ENCODE measurements at places on chromosomes 16 and 17.

GRCh38 chr17:7023576-7024401 lies 939 bp downstream of the BCL6B start:
- peak; percentile 92 for DNase-seq

GRCh38 chr17:50817838-50818237 lies 17.5 kb upstream of the WFIKKN2 start:
- no peak for DNase-seq

DNA sequence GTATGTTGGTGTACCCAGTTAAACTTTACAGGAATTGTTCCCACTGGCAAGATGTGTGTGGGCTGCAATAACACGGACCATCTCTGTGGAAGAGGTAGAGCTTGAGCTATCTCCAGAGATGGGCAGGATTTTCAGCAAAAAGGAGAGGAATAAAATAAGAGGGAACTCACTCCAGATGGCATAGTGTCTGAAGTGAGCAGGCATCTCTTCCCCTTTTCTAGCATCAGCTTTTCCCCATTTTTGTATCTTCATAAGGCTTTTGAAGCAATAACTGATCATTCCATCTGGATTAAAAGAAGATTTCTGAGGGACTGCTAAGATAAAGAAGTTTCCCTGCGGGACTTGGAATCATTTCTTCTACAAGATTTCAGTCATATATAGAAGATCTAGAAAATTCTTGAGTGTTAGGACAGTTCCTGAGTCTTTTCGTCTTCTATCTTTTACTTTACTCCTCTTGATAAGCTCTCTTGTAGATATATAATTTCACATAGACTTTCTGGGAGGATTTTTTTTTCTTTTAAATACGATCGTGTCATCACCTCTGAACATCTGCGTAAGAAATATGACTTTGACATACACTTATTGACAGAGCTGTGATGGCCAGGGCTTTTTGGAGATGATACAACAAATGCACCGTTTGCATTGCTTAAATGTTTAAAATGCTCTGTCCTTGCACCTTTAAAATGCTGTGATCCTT lies 2.1 kb downstream of the CPD start:
- DNase-seq, result no peak

GRCh38 chr16:58378401-58378800 lies 13.9 kb upstream of the GINS3 start:
- no peak for DNase-seq

GRCh38 chr16:46817961-46818360 lies 13.0 kb downstream of the C16orf87 start:
- DNase-seq, result no peak

- no peak for DNase-seq
Measured at GRCh38 chr17:40041196-40041595, 13.0 kb downstream of the MED24 start.

GRCh38 chr17:53626286-53626685 lies 196.4 kb upstream of the KIF2B start:
- DNase-seq, result no peak

DNA sequence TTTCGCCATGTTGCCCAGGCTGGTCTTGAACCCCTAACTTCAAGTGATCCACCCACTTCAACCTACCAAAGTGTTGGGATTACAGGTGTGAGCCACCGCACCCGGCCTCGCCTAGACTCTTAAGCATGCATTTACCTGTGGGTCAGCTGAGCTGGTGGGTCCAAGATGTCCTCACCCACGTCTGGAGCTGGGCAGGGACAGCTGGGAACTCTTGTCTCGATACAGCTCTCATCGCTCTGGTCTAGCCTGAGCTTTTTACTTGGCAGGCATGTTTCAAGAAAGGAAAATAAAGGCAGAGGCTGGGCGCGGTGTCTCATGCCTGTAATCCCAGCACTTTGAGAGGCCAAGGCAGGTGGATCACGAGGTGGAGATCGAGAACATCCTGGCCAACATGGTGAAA lies 56.9 kb upstream of the PHOSPHO1 start:
- DNase-seq, result no peak

- peak; percentile 15 for DNase-seq
Measured at GRCh38 chr17:17783825-17784656, 52.7 kb downstream of the SREBF1 start.

DNA sequence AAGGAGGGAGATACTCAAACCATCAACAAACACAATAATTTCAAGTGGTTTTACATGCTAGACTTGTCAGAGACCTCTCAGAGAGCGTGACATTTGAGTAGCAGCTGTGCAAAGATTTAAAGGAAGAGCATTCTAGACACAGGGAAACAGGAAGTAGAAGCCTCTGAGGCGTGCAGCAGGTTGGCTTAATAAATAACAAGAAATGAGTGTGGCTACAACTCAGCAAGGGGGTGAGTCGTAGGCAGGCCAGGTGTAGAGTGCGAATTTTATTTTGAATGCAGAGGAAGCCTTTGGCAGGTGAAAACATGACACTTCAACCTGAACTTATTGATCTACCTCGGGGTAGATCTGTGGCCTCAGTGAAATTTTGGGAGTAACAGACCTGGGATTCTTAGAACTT lies 73.2 kb upstream of the MRTFB start:
- DNase-seq, result no peak

DNA sequence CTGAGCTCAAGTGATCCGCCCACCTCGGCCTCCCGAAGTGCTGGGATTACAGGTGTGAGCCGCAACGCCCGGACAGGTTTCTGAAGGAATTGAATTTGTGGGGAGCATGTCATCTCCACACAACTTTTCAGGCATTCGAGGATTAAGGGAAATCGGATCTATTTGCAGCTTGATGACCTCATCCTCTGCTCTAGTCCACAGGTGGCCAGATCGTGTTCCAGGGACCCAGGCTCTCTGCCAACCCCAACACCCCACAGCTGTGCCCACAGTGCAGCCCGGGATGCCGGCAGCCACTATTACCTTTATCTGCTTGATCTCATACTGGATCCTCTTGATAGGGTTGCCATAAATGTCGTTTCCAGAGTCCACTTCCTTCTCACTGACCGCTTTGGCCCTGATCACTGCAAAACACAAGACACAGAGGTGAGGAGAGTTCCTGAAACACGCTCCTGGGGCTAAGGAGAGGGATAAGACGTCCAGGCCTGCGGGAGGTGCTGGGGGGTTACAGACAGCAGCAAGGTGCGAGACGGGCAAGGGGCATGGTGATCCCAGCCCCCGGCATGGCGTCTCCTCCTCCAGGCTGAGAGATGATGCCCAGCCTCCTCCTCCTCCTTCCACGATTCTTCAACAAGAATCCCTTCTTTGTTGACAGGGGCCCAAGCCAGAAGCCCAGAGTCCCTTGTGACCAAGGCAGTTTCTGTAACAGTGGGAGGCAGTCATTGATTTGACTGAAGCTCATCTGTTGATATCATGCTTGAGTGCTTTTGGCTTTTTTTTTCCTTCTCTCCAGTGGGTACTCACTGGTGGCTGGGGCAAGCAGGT lies 29.3 kb downstream of the CEP295NL start:
- no peak for DNase-seq

GRCh38 chr16:28237754-28238357 lies 26.1 kb upstream of the XPO6 start:
- no peak for DNase-seq

DNA sequence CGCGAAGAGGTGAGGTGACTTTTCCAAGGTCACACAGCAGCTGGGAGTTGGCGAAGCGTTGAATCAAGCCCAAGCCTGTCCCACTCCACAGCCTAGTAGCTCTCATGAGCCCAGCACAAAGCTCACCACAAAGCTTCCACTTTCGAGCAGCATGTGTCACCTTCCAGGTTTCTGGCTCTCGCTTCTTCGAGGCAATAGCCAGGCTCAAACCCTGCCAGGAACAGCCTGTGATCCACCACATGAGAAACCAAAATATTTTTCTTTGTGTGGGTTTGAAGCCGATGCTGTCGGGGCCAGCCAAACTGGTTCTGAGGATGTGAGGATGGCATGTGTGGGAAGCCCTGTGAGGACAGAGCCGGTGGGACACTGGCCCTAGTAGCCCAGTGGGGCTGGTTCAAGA lies 68.1 kb downstream of the COG7 start:
- no peak for DNase-seq

DNA sequence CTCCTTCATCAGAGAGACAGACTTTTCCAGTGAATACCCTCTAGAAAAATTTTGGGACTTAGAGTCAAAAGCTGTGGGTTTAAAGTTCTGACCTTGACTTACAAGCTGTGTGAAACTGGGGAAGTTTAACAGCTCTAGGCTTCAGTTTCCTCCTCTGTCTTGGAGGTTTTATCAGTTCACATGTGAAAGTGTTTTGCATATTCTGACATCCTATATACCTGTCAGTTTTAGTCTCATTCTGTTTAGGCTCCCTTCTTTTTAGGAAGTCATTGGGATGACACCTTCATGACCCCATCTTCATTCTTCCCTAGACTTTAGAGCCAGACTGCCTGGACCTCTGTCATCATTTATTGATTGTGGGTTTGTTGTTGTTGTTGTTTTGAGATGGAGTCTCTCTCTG lies 44.4 kb downstream of the YPEL2 start:
- DNase-seq, result no peak

DNA sequence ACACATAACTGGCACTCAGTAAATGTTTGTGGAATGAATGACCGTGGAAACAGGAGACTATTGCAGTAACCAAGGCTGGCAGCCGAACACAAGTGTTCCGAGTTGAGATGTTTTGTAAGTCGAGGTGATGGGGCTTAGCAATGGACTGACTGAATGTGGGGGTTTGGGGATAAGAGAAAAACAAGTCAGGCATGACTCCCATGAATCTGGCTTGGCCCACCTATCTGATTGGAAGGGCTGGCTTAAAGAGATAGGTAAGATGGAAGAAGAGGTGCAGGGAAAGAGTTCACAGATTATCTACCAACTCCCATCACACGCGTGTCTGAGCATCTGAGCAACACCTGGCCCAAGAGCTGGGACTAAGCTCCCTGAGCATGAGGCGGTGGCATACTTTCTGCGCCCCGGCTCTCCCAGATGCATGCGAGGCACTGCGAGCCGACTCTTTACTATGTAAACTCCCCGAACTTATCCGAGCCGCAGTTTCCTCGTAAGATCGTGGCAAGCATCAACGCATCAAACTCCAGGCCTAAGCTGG lies 539 bp downstream of the IFT20 start:
- DNase-seq, result no peak

GRCh38 chr17:63001689-63002394 lies 35.8 kb downstream of the TANC2 start:
- DNase-seq, result no peak

GRCh38 chr16:23362460-23363317 lies 60.6 kb downstream of the SCNN1B start:
- DNase-seq, result no peak

DNA sequence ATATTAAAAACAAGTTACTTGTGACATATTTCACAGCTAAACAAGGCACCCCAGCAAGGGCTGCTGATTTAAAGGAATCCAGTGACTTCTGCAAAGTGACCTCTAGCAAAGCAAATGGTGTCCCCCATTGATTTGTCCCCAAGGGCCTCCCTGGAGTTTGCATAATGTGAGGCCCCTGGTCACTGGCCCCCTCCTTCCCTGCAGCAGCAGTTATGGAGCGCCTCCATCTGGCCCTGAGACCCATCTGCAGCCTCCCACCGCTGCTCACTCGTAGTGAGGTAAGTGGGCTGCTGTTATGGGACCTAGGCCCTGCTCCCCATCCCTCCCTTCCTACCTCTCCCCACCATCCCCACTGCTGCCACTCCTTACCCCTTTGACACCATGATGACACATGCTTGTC lies 19.6 kb upstream of the EEF2K start:
- no peak for DNase-seq

DNA sequence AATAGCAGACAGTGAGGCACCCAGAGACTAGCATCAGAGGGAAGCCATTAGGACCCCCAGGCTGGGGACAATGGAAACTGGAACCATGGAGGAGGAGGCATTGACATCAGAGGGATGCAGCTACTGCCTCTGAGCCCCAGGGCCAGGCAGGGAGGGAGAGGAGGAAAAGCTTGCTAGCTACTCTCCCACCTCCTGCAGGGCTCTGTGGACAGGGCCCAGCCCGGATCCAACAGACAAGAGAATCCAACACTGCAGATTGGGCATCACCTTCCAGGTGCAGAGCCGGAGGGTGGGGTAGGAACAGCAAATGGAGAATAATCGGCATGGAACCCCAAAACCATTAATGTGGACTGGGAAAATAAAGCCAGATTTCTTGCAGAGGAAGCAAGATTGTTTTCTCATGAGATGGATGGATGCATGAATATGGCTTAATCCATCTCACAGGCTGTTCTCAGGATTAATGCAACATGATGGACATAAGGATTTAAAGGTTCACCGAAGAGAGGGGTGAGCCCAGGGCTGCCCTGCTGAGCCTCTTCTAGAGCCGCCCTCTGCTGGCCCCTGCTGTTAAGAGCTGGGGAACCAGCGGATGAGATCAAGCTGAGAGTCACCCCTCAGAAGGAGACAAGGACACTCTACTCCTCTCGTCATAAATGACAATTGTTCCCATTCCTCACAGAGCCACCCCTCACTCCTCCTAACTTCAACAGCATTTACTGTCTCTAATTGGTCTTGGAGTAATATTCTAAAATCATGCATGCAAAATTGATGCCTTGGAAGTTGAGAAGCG lies 48.8 kb downstream of the DNAH3 start:
- DNase-seq, result peak; percentile 17

GRCh38 chr16:88326611-88327485 lies 55.9 kb upstream of the ZNF469 start:
- DNase-seq, result no peak

DNA sequence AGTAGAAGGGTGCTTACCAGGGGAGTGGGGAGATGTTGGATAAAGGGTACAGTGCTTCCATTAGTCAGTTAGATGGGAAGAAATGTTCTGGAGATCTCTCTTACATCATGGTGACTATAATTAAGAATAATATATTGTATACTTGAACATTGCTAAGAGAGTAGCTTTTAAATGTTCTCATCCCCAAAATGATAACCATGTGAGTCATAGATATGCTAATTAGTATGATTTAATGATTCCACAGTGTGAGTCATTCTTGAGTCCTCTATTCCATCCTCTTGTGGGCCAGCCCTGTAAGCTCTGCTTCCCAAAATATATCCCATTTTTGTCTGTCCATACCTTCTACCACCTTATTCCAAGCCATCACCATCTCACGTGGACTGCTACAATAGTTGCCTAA lies 80.6 kb upstream of the CDH11 start:
- no peak for DNase-seq

- no peak for DNase-seq
Measured at GRCh38 chr16:19415461-19415860, 2.2 kb upstream of the TMC5 start.

DNA sequence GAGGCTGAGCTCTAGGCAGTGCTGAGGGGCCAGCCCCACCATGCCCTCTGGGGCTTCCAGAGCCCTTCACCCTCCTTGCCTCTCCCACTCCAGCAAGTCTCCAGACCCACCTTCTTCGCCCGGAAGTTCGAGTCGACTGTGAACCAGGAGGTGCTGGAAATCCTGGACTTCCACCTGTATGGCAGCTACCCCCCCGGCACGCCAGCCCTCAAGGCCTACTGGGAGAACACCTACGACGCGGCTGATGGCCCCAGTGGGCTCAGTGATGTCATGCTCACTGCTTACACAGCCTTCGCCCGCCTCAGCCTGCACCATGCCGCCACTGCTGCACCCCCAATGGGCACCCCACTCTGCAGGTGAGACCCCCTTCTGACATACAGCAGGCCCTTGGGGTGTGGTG lies 10.5 kb downstream of the XYLT2 start:
- no peak for DNase-seq
